ENCODE measurements at places on chromosomes 4 and X. TPM values are rescaled to one million over a fixed set of nuclear protein-coding genes. Genes with fewer than 3 reads are reported as not detected.

Gene SLC10A6
- total RNA-seq = 0.50 TPM

Gene GPRIN3
- 10.4 TPM for total RNA-seq

Gene MFAP3L
- total RNA-seq = 87.4 TPM

Gene DMRTC1
- 9.8 TPM for total RNA-seq

Gene SYTL5
- total RNA-seq = 4.1 TPM

Gene LNX1
- total RNA-seq = 35.2 TPM

Gene KIT
- 8.0 TPM for total RNA-seq

Gene MEPE
- total RNA-seq = 26.4 TPM

Gene NAA11
- not detected for total RNA-seq

Gene IDS
- total RNA-seq = 491 TPM

Gene RNF128
- total RNA-seq = 3.2 TPM

Gene CSAG2
- not detected for total RNA-seq

Gene NAA10
- 119 TPM for total RNA-seq

Gene SLC4A4
- 53.1 TPM for total RNA-seq

Gene SSX4
- not detected for total RNA-seq

Gene RASL11B
- total RNA-seq = 17.0 TPM

Gene GPR82
- total RNA-seq = not detected

Gene RPA4
- 0.26 TPM for total RNA-seq

Gene PCDH10
- total RNA-seq = 88.3 TPM

Gene FAT4
- total RNA-seq = 6.5 TPM

Gene EFHC2
- total RNA-seq = 6.0 TPM

Gene FAM47A
- not detected for total RNA-seq

Gene NDST3
- total RNA-seq = 21.1 TPM

Gene DCHS2
- 17.8 TPM for total RNA-seq

Gene FHIP1A
- 2.1 TPM for total RNA-seq

Gene STK32B
- total RNA-seq = 3.6 TPM

Gene CRLF2
- total RNA-seq = not detected

Gene RASGEF1B
- total RNA-seq = 14.6 TPM

Gene RAI2
- total RNA-seq = 13.5 TPM

Gene AVPR2
- not detected for total RNA-seq

Gene PCGF3
- total RNA-seq = 45.5 TPM

Gene GPR119
- total RNA-seq = not detected

Gene DRP2
- 34.1 TPM for total RNA-seq

Gene CD38
- 8.2 TPM for total RNA-seq

Gene HAND2
- not detected for total RNA-seq

Gene SEPTIN6
- total RNA-seq = 33.9 TPM

Gene HPGDS
- 0.36 TPM for total RNA-seq

Gene RIBC1
- total RNA-seq = 1.0 TPM

Gene SLC38A5
- total RNA-seq = 5.4 TPM

Gene FATE1
- total RNA-seq = 1.1 TPM

Gene SERTM2
- not detected for total RNA-seq

Gene AMOT
- 73.9 TPM for total RNA-seq

Gene TREX2
- 0.89 TPM for total RNA-seq

Gene GAGE12F
- total RNA-seq = not detected

Gene F11
- not detected for total RNA-seq

Gene RHOH
- 0.76 TPM for total RNA-seq

Gene NUP54
- 53.0 TPM for total RNA-seq
